Fibroblast of skin of right quadriceps (primary cell): ENCODE measurements at places on chromosomes 2 and 18.

GRCh38 chr2:42810971-42811811 is 18.8 kb upstream of the HAAO start:
- peak; percentile 63 for DNase-seq

DNA sequence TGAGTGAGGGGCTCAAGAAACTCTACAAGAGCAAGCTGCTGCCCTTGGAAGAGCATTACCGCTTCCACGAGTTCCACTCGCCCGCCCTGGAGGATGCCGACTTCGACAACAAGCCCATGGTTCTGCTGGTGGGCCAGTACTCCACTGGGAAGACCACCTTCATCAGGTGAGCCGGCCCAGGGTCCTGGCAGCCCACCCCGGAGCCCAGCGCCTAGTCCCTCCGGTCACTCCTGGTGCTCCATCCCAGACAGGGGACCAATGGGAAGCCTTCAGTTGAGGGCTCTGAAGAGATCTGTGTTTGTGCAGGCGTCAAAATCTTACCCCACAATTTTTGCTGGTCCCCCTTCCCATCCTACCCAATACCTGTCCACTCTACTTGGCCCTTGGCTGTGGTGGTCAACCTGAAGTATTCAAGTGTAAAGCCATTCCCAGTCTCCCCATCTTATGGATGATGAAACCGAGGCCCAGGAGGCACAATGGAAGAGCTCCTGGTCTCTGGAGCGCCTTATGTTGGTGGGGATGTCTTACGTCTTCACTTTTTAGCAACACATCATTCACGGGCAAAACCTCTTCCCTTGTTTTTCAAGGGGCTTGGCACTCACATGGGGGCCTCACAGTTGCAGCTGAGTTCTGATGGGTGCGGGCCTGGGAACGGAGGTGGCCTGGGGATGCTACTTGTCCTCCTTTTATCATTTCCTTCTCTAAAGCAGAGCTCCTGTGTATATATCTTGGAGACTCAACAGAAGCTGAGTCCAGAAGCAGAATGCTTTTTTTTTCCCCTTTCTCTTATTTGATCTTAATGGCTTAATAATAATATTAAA is 941 bp downstream of the EHD3 start:
- no peak for DNase-seq

DNA sequence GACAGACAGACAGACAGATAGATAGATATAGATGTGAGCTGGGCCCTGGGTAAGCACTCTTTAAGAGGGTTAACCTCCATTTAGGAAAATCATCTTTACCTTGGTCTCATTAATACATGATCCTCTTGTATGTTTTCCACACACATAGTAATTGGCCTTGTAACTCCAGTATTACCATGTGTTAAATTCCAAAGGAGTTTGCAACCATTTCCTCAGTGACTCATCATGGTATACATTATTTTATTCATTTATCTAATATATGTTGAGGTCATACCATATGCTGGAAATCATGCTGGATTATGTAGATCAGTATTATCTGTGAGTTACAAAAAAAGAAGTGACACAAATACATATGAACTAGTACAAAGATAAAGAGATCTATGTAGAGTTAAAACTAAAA is 504.3 kb downstream of the DCC start:
- peak; percentile 32 for DNase-seq

GRCh38 chr2:6749962-6750361 is 115.7 kb downstream of the CMPK2 start:
- peak; percentile 60 for DNase-seq

- DNase-seq: no peak
These were observed 7.1 kb downstream of the SPRED2 start for GRCh38 chr2:65425276-65425675.

DNA sequence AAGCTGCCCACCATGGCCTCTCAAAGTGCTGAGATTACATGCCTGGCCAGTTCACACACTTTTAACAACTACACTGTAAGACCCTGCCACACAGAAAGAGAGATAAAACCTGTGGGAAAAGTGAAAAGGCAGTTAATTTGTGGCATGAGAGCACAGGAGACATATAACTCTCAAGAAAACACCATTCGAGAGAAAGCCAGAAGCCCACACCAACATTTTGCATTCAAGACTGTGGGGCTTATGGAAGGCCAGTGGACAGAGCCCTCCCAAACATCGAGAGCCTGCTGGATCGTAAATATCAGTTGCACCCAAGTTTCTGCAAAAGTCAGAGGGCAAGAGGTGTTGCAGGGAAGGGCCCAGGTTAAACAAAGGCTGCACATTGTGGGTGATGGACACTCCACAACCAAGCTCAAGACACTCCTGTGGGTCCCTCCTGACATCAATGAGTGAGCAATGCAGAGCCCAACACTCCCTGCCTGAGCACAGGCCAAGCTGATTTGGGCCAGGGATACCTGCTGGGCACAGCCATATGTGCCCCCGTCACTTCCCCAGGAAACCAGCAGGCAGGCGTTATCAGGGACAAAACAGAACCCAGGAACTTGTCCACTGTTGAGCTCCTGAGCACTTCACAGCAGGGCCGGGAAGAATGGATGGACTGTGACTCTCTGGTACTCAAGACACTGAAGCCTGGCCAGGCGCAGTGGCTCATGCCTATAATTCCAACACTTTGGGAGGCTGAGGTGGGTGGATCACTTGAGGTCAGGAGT is 114.4 kb downstream of the ZFP36L2 start:
- no peak for DNase-seq

DNA sequence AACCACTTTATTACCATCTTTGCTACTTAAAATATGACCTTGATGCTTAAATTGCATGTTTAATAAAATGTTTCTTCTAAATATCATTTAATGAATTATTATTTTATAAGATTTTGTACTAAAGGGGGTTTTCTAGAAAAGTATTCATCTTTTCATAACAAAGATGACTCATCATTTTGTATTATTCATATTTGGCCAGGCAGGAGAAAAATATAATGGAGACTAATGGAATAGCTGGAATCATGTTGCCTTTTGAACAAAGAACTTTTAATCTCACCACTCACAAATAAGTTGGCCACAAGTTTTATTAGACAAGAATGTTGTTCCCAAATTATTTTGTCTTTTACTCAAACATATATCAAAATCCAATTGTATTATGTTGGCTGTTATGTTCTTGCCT is 882.4 kb downstream of the DSC3 start:
- no peak for DNase-seq

DNA sequence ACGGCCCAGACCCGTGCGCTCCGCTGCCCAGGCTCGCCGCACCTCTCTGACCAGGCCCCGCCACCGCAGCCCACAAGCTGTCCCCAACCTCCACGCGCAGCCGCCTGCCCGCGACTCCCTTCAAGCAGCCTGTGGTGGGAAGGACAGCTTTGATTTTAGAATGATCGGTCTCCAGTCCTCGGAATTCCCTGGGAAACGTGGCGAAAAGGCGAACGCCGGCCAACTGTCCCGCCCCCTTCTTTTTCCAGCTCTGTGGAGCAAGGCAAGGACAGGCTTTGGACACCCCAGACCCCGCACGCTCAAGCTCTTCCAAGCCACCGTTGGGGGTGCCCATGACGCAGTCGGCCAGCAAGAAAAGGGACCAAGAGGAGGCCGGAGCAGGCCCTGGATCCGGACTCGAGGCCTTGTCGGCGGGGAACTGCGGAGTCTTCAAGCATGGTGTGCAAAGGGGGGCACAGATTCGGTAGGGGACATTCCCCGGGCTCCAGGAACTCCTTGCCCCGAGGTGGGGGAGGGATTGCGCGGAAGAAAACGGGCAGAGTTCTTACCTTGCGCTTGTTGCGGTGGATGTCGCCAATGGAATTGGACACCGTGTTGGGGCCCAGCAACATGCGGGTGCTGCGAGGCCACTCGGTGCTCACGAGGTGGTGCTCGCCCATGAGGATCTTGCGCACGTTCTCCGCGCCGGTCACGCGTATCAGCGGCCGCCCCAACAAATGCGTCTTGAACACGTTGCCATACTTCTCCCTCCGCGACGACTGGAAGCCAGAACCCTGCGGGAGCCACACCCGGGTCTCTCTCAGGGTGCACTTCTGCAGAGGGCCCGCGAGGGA is 4.0 kb downstream of the CYP26B1 start:
- no peak for DNase-seq

DNA sequence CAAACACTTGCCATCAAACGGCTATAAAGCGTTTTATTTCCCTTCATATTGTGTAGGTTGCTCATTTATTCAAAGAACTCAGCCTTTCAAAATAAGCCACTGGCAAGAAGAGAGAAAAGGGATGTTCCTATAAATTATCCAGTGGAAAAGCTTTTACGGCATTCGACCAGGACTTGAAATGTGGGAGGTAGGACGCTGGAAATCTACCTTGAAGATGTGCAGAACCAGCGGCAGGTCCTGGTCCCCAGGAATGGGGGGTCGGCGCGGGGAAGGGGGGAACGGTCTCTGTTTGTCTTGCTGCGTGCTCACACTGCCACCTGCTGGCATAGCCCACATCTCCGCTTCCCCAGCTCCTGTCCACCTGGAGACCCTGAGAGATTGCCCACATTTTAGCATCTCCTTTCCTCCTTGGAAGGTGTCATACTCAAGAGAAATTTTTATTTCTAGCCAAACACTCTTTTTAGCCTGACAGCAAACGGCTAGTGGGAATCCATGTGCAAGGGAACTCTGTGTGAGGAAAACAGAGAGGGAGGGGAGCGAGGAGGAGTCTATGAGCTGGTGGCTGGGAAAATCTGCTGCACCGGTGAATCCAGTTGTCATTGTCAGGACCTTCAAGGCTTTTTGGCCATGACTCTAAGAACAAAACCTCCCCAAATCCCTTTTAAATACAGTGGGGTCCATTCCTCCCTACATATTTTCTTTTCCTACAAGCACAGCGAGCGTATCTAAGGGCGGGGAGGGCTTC is 349.0 kb upstream of the PKDCC start:
- no peak for DNase-seq

GRCh38 chr2:190972213-190972612 is 41.8 kb downstream of the STAT1 start:
- DNase-seq: no peak

DNA sequence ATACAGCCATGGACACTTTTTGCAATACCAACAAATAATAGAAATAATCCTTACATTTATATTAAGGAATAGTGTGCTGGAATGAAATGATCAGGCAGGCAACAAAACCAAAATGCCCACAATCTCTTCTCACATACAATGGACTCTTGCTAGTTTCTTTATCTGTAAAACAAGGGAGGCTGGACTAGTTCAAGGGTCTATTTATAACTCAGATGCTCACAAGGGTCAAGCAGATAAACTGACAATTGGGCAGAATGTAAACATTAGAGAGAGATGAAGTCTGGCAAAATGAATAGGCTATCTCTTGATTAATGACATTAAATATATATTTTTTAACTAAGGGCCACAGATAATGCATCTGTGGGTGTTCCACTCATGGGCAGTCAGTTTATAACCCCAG is 11.4 kb downstream of the PPIL3 start:
- DNase-seq: no peak

DNA sequence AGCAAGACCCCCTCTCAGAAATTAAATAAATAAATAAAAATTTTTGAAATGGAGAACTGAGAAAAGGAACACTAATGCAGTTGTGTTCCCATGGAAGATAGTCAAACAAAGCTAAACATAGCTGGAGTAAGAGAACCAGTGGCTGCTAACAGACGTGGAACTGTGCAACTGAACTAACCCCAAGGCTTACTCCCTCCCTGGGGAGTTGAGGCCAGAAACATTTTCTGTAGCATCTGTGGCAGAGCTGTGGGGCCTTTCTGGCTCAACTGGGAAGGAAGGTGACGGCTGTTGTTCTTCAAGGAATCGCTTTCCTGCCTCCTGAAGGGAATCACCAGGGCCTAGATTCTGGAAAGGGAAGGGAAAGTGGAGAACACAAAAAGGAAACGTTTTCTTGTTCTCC is 53.9 kb upstream of the B3GNT2 start:
- DNase-seq: no peak

GRCh38 chr2:29130295-29130694 is 15.1 kb downstream of the CLIP4 start:
- DNase-seq: peak; percentile 84

GRCh38 chr2:176997074-176997791 is 215.4 kb upstream of the HNRNPA3 start:
- peak; percentile 95 for DNase-seq

DNA sequence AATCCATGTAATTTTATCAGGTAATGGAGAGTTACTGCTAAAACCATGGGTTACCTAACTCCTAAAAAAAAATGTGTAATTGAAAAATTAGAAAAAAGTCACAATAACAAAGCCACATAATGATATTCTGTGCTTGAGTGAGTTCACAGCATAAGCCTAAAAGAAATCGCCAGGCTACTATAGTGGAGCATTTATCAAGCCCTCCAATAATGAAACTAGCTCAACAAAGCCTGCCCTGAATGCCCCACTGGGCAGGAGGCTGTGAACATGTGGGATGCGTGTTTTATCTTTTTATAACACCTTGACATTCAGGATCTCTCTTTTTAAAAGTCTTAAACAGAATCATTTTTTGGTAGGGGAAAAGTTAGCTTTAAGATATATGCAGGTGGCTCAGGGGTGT is 86.3 kb downstream of the KCTD18 start:
- DNase-seq: no peak
